ENCODE measurements at places on chromosomes 11 and 22. TPM values are rescaled to one million over a fixed set of nuclear protein-coding genes. Genes with fewer than 3 reads are reported as not detected.
A peak's percentile ranks its signal among the peaks of the same experiment; 100 is the strongest.

GRCh38 chr11:134504146-134504905, 92.3 kb upstream of the B3GAT1 start:
- H3K27ac ChIP-seq, result no peak overlapping the region
- no peak for DNase-seq
- no peaks in the 10 kb centered on the region for H3K4me1 ChIP-seq

DNA sequence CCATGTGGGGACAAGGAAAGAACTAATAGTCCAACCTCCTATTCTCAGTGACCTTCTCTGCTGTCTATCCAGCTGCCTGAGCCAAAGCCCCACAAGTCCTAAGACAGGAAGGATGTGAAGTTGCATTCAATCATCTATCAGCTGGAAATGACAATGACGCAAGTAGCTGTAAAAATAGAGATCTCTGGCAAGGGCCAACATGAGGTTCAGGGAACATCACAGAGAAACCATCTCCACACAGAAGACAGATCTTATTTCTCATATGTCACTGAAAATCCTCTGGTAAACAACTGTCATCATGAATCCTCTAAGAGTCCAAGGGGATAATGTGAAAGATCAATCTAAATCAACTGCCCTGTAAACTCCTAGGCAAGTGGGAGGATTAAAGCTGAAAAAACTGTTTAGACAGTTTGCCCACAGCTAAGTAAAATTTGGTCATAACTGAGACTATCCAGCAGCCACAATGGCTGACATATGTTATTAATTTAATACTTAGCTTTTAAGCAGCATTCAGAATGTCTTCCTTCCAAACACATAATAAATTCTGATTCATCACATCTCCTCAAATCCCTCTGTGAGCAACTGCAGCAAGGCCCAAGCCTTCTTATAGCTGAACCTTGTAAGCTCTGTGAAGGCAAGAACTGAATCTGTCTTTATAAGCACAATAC, 52.1 kb downstream of the ALG9 start:
- no peaks in the 10 kb centered on the region for H3K36me3 ChIP-seq
- no peak overlapping the region for H3K4me3 ChIP-seq
- H3K27me3 ChIP-seq, result no peaks in the 10 kb centered on the region
- H3K4me1 ChIP-seq, result peaks cover 3% of the 10 kb centered on the region
- H3K27ac ChIP-seq, result no peak overlapping the region

Gene CNGA4
- 0.31 TPM for total RNA-seq

Gene ACR
- not detected for total RNA-seq

Gene SAA2
- total RNA-seq, result not detected

GRCh38 chr22:21622919-21623647, 6.7 kb downstream of the YDJC start:
- DNase-seq, result no peak
- no peak overlapping the region for H3K27ac ChIP-seq
- H3K27me3 ChIP-seq, result no peaks in the 10 kb centered on the region
- H3K36me3 ChIP-seq, result peaks cover 4% of the 10 kb centered on the region
- H3K4me1 ChIP-seq, result peaks cover 4% of the 10 kb centered on the region

GRCh38 chr22:49404020-49404419, 423.7 kb downstream of the BRD1 start:
- DNase-seq, result no peak
- no peaks in the 10 kb centered on the region for H3K27me3 ChIP-seq

- H3K36me3 ChIP-seq, result no peaks in the 10 kb centered on the region
- no peak overlapping the region for H3K4me3 ChIP-seq
- peaks cover under 1% of the 10 kb centered on the region for H3K27me3 ChIP-seq
- H3K4me1 ChIP-seq, result no peaks in the 10 kb centered on the region
- no peak for DNase-seq
- no peak overlapping the region for H3K27ac ChIP-seq
These were observed 11.3 kb downstream of the KCTD17 start for GRCh38 chr22:37062702-37063381.

DNA sequence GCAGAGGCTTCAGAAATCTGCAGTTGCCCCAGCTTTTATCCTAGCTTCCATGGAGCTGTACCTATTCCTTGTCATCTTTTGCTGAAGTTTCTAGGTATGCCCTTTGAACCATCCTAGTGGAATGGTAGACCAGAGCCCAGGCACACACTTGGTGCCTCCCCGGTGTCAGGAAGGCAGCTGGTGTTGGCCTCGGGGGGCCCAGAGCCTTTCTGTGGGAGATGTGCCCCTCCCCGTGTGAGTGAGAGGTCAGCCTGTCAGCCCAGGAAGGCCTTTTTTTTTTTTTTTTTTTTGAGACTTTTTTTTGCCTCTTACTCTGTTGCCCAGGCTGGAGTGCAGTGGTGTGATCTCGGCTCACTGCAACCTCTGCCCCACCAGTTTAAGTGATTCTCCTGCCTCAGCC, 58.4 kb downstream of the MED15 start:
- peak overlapping the region; percentile 8 for H3K27ac ChIP-seq
- DNase-seq, result no peak
- H3K4me3 ChIP-seq, result no peak overlapping the region
- peaks cover 43% of the 10 kb centered on the region for H3K4me1 ChIP-seq
- H3K27me3 ChIP-seq, result no peaks in the 10 kb centered on the region
- peaks cover 40% of the 10 kb centered on the region for H3K36me3 ChIP-seq

GRCh38 chr22:28279888-28280287, 360.8 kb upstream of the PITPNB start:
- H3K27me3 ChIP-seq, result no peaks in the 10 kb centered on the region
- H3K36me3 ChIP-seq, result no peaks in the 10 kb centered on the region
- H3K4me3 ChIP-seq, result no peak overlapping the region

Gene APOA4
- not detected for total RNA-seq

Gene KRTAP5-7
- total RNA-seq, result not detected

All from astrocyte (in vitro differentiated cells and primary cell).